ENCODE measurements at places on chromosomes 4 and X.

DNA sequence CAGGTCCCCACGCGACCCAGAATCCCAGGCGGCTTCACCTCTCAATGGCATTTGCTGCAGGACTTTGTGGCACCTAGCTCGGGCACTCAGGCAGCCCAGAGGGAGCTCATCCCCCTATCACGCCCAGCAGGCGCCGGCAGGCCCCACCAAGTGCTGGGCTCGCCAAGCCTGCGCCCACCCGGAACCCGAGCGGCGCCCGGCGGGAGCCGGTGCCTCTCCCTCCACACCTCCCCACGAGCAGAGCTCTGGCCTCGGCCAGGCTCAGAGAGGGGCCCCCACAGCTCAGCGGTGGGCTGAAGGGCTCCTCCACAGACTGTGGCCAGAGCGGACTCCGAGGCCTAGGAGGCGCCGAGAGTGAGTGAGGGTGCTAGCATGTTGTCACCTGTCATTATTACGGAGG lies 286.3 kb downstream of the PDHA2 start:
- no peak for DNase-seq

GRCh38 chrX:135740681-135741149 lies 27.3 kb downstream of the CT45A1 start:
- DNase-seq = no peak

DNA sequence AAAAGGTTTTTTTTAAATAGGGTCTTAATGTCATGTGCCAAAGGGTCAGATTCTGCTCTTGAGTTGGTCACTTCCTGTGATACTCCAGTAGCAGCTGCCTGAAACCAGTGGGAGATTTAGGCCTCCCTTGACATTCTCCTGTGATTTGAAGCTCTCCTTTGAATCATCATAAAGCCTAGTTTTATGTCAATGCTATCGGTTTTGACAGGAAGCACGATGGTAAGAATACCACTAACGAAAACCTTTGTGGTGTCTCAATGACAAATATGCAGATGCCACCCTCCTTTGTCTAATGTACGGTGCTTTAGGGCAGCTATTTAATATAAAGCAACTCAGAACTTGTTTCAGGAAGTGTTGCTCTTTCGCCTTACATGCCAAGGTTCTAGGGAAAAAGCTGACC lies 44.2 kb downstream of the CCNI start:
- no peak for DNase-seq

- no peak for DNase-seq
These were observed 2.7 kb downstream of the SRPK3 start for GRCh38 chrX:153783378-153784013.

DNA sequence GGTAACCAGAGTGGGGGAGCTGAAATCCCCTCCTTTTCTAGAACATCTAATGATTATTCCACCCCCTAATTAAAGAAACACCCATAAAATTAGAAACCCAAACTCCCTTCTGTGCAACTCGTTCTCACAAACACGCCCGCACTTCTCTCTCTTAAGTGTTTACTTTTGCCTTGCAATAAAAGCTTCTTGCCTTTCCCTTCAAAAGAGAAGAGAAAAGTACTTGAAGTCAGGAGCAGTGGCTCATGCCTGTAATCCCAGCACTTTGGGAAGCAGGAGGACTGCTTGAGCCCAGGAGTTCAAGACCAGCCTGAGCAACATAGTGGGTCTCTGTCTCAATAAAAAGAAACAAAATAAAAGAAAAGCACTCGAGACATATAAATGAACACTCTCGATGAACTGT lies 3.6 kb upstream of the GPR173 start:
- no peak for DNase-seq

DNA sequence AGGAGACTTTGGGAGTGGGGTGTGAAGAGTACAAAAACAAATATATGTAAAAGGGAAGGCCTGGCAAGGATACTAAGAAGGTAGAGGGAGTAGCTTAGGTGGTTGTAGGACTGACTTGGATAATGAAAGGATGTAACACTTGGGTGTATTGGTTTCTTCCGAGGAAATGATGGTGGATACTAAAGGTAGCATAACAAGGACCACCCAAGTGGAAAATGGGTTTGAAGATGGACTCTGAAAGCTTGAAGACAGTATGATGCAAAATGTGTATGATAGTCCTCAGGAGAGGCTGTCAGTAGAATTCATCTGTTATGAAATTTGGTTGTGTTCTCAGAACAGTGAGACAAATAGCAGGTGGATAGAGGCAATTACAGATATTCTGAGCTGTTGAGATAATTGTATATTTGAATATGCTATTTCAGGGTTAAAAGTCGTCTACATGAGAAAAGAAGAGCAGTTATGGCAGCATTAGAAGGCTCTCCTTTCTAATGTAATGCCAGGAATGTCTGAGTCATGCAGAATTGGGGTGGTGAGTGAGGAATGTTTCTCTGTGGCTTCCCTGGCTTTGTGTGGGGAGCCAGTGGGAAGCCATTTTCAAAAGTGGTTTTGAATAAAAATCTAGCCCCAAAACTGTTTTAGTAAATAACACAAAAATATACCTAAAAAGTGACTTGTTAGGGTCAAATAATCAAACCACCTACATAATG lies 75.6 kb downstream of the FHIP1A start:
- DNase-seq = no peak

DNA sequence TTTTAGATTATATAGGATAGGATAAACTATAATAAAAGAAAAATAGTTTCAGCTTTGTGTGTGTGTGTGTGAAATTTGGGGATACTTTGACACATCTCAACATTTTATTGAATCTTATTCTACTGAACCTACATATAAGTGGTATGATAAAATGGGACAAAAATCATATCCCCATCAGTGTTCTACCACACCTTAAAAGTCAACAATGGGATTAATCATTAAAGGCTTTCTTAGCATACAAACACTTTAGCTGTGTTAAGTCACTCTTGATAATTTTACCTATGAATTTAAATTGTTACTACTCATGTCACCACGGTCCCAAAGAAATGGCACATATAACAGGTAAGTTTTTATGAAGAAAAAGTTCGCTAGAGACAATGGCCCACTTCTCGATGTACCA lies 37.7 kb upstream of the LRBA start:
- DNase-seq = no peak

DNA sequence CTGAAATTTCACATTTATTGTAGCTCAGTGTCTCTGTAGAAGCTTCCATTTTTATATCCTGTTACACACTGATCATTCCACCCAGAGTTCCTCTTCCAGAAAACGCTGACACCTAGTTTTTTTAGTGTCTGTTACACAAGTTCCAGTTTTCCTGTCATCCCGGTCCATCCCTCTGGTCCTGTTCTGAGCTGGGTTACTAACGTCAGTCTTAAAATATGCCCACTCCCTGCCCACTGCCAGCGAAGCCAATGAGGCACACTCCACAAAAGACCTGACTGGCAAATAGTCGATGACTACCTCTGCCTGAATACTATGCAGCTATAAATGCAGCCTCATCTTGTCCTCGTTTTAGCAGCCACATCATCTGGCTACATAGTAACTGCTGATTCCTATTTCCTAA lies 30.9 kb upstream of the DDX3X start:
- no peak for DNase-seq

- DNase-seq = no peak
These were observed 194.8 kb downstream of the SOWAHB start for GRCh38 chr4:76703123-76703490.

- DNase-seq = no peak
These were observed 208.5 kb downstream of the CAMK2D start for GRCh38 chr4:113553082-113553481.

- DNase-seq = no peak
These were observed 195.7 kb upstream of the GK2 start for GRCh38 chr4:79603681-79604080.

DNA sequence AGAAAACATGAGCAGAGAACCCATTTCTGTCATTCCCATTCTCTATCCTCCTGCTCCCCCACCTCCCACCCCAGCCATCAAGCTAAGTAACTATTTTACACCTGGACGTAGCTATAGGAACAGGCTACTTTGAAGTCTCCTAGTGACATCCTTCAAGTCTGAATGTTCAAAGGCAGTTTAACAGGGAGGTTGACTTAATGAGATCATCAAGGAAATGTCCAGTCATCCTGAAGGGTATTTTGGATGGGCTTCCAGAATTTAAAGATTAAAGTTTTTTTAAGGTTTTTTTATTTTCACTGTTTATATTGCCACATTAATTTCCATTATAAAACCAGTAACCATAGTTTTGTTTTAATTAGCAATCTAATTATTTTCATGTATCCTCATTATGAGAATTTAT lies 41.1 kb downstream of the HPF1 start:
- no peak for DNase-seq
